Ascending aorta (tissue), 2 donors: ENCODE measurements at places on chromosomes 11 and 22. TPM values are rescaled to one million over a fixed set of nuclear protein-coding genes. Genes with fewer than 3 reads are reported as not detected.
A peak's percentile ranks its signal among the peaks of the same experiment; 100 is the strongest.

SELENOM gene
- 1,262 TPM for total RNA-seq

DDX17 gene
- total RNA-seq: 837 TPM

BTBD18 gene
- total RNA-seq: not detected

GRCh38 chr11:87127101-87127500, 89.4 kb downstream of the TMEM135 start:
- H3K27ac ChIP-seq: no peak overlapping the region
- no peaks in the 10 kb centered on the region for H3K27me3 ChIP-seq
- H3K4me1 ChIP-seq: peaks cover 4% of the 10 kb centered on the region
- H3K4me3 ChIP-seq: no peak overlapping the region
- DNase-seq: no peak

DNA sequence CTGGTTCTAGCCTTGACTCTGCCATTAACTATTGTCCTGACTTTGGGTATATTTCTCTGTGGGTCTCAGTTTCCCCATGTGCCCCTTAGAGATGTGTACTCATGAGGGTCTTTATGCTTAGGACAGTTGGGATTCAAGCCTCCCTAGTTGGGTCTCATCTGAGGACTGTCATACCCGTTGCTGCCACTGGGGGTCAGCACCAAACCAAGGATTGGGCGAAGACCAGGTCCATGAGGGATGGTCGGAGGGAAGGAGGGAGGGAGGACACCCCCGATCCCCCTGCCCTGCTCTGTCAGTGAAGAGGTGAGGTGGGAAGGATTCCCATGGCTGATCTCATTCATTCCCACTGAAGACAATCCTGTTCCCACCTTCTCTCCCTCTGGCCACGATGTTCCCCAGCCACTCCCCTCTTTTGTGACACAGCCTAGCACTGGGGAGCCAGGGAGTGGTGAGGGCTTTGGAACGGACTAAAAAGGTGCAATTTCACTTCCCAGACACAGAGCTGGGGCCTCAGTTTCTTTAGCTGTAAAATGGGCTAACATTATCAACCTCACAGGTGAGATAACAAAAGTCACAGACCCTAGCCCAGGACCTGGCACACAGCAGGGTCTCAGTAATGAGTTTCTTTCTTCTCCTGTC, 12.4 kb upstream of the KLHL35 start:
- no peaks in the 10 kb centered on the region for H3K27me3 ChIP-seq
- peaks cover 4% of the 10 kb centered on the region for H3K36me3 ChIP-seq
- H3K4me3 ChIP-seq: no peak overlapping the region
- H3K27ac ChIP-seq: no peak overlapping the region

DNA sequence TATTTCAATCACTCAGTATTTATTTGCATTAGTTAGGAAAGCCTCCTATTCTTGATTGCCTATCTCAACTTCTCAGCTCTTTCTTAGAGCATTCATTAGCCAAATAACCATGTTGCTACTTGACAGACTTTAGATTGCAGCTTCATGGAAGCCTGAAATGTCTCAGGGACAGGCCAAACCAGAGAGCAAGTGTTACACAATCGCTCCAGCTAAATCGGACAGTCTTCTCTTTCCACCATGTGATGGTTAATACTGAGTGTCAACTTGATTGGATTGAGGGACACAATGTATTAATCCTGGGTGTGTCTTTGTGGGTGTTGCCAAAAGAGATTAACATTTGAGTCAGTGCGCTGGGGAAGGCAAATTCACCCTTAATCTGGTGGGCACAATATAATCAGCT, 106.5 kb upstream of the DRD2 start:
- H3K27ac ChIP-seq: no peak overlapping the region
- no peaks in the 10 kb centered on the region for H3K36me3 ChIP-seq
- H3K27me3 ChIP-seq: no peaks in the 10 kb centered on the region
- peaks cover 3% of the 10 kb centered on the region for H3K4me1 ChIP-seq
- no peak overlapping the region for H3K4me3 ChIP-seq
- DNase-seq: no peak

GRCh38 chr22:24433001-24433827, 5.8 kb downstream of the ADORA2A start:
- H3K4me3 ChIP-seq: no peak overlapping the region

DNA sequence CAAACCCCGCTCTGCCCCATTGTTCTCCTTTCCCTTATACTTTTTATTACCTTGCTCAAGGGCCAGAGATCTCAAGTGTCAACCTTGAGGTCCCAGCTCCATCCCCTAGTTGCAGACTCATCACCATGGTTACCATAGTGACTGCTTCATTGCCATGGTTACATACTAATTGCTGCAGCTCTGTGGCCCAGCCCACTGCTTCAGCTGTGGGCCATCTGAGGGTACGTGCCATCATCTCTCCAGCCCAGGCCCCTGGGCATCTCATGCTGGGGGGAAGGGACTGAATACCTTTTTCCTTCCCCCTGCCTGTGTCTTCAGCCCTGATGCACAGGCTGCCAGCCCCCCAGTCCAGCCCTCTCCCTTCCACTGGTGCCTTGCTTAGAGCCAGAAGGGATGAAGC, 22.2 kb downstream of the TREH start:
- no peak overlapping the region for H3K27ac ChIP-seq
- H3K36me3 ChIP-seq: peaks cover 40% of the 10 kb centered on the region
- peak; percentile 58 for DNase-seq
- no peak overlapping the region for H3K4me3 ChIP-seq
- H3K4me1 ChIP-seq: peaks cover 2% of the 10 kb centered on the region
- no peaks in the 10 kb centered on the region for H3K27me3 ChIP-seq
